Stimulated activated CD4-positive, alpha-beta T cell treated with anti-CD3 and anti-CD28 coated beads, Interleukin-1b, Interleukin-23, amount 100 ng/mL, for 1 hour (primary cell): ENCODE measurements at places on chromosomes 3 and 15.

- no peak for DNase-seq
Measured at GRCh38 chr3:98213276-98213675, 46.8 kb downstream of the OR5H15 start.

DNA sequence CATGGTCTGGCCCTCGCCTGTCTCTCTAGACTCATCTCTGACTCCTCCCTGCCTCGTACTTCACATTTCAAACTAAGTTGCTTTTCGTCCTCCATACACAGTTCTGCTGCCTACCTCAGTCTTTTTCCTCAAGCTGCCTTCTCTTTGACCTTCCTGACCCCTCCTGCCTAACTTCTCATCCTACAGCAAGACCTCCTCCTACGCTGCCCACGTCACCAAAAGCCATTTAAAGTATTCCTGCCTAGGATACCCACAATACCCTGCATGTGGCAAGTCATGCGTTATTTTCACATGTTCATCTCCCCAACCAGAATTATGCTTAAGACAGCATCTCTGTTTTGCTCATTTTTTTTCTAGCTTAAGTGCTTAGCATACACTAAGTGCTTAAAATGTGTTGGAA lies 56.7 kb downstream of the LHFPL4 start:
- DNase-seq = no peak

GRCh38 chr15:63274427-63274826 lies 3.0 kb upstream of the APH1B start:
- no peak for DNase-seq

GRCh38 chr3:182465301-182466185 lies 327.8 kb upstream of the ATP11B start:
- no peak for DNase-seq

- DNase-seq = no peak
Measured at GRCh38 chr15:68413363-68414205, 18.4 kb downstream of the ITGA11 start.

DNA sequence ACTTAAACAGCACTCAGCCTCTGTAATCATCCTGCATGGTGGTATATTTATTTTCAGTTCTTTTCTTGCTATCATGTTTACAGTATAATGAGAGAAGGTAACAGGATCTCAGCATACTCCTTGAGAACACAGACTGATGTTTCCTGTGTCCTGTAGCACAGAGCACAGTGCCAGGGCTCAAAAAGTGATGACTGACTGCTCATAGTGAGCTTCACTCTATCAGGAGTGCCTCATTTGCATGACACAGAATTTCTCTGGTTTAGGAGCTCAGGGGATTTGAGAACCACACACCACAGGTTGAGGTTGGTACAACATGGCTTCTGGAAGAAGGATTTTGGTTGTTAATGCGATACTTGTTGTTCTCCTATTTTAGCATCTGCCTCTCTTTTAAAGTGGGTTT lies 68.5 kb upstream of the SLC2A2 start:
- DNase-seq = no peak

- DNase-seq = no peak
Measured at GRCh38 chr15:56824175-56824574, 90.9 kb upstream of the ZNF280D start.

DNA sequence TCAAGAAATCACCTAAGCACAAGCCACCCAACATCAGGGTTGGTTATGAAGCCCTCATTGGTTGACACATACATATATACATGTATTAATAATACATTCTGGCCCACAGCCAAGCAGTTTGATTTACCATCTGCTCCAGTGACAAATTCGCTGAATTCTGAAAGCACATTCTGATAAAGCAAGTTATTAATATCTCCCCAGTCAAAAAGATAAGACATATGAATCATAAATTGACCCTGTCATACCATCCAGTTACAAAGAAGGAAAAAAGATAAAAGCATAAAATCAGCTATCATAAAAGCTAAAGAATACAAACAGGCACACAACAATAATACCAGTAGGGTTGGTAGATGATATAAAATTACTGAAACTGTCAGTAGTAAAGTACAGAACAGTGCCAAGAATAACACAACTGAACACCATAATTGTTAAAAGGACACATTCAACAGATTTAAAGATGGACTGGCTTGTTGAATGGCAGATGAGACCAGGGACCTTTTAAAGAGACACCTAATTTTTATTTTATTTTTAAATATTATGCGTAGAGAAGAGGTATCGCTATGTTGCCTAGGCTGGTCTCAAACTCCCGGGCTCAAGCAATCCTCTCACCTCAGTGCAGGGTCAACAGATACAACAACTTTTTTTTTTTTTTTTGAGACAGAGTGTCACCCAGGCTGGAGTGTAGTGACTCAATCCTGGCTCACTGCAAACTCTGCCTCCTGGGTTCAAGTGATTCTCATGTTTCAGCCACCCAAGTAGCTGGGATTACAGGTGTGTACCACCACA lies 7.7 kb downstream of the SNX4 start:
- no peak for DNase-seq

GRCh38 chr3:148218222-148218621 lies 479.5 kb upstream of the AGTR1 start:
- no peak for DNase-seq

DNA sequence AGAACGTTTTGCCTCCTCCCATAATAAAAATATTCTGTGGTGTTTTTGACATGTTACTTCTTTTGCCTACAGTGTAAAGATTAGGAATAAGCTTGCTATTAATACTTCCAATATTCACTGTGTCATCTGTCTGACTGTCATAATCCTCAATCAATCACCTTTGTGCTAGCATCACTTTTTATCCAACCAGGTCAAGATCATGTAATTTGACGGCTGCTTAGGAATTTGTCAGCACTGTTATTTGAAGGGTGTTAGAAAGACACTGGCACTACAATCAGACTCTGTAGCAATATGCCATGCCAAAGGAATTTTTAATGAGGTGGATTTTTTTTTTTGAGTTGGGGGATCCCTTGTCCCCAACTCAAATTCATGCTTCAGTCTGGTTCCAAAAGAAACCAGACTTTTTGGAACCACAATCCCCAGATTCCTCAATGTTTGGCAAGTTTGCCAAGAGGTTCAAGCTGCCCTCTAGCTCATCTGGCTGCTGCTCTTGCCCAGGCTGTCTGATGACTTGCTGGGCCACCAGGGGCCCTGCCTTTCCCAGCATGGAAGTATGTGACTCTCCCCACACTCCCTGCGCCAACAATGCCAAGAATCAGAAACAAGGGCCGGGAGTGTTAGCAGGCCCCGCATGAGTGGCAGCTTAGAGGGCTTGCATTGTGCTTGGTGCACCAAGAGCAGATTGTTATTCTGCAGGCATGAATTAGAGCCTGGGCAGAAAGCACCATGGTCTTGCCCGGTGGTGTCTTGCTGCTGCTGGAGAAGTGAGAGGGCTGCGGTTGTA lies 58.6 kb upstream of the TSC22D2 start:
- DNase-seq = no peak

- DNase-seq = no peak
Measured at GRCh38 chr15:39579487-39580116, 1.3 kb upstream of the THBS1 start.
